ENCODE measurements at places on chromosomes 1 and 21.

GRCh38 chr1:157739229-157739901, 37.6 kb downstream of the FCRL2 start:
- no peak for DNase-seq

DNA sequence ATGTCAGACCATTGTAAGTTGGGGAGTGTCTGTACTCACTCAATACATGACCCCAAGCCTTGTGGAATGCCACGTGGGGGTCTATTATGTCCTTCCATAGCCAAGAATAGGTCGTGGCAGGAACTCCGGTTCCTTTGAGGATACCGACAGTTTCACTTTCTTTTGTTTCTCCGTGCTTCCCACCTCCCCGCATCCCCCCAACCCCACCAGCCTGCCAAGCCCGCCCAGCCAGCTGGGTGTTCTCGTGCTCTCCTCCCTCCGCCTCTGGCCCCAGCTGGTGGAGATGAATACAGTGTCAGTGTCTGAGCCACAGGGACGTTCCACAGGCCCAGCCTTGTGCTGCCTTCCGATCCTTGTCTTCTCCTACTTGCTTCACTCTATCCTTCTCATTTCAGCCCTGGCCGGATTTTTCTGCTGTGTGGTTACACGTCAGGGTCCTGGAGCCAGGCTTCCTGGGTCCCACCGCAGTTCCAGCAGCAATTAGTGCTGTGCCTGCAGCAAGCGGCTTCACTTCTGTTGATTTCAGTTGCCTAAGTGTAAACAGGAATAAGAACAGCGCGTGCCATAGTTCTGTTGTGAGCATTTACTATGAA, 4.1 kb upstream of the AGTRAP start:
- DNase-seq = peak; percentile 42

DNA sequence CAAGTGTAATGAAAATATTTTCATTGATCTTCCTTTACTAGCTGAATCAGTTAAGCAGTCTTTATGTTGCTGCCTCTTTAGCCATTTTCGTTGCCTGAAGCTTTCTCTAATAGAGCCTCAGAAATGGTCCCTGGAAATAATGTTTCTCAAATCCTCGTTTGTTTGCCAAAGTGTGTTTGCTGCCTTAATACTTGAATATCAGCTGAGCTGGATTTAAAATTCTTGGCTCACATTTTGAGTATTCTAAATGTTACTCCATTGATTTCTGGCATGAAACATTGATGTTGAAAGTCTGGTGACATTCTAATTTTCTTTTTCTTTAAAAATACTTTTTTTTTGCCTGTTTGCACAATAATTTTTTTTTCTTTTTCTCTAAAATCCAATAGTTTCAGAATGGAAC, 84.6 kb upstream of the SERBP1 start:
- DNase-seq = no peak

GRCh38 chr1:220966881-220967611, 87.8 kb downstream of the HLX start:
- DNase-seq = no peak
